ENCODE measurements at places on chromosomes 7 and 10.

DNA sequence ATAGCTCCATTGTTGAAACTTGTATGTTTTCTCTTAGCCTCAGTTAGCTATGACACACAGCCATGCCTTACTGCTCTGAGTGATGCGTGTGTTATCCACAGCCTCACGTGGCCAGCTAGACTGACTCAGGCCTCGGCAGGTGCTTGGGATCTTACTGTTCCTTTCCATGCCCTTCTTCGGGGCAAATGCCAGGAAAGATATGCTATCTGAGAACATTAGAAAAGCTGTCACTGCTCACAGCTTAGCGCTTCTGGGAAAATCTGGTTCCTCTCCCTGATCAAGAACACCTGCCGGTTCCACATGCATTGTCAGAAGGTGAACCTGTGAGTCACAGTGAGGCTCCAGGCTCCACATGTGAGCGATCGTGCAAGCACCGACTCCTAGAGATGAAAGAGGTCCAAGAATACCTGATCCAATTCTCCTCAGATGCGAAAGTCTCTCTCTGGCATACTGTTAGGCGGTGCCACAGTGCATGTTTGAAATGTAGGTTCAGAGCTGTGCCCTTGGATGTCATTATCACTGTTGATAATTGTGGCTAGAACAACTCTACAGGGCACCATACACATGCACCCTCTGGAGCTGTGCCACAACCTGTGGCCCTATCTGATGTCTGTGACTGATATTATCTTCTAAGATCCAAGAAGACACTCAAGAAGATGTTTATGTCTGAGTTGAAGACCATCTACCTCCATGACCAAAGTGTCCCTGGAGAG lies 247.8 kb upstream of the IGFBP3 start:
- no peak for DNase-seq

DNA sequence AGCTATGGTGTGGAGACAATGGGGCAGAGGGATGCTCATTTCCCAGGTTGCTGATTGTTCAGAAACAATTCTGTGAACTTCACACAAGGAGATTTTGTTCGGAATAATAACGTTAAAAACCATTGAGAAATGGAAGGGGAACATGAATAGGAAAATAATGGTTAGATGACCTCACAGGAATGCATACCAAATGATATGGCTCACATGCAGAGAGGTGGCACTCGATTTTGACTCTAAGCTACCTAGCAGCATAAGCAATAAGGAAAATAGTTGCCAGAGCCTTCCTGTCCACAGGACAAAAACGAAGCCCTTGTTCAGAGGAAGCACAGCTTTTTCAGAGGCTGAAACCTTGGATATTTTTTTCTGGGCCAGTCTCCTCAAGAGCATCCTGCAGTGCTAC lies 293.1 kb downstream of the ZEB1 start:
- DNase-seq = no peak

- no peak for DNase-seq
Observed at GRCh38 chr7:157782041-157782440, 445.2 kb downstream of the DNAJB6 start.

DNA sequence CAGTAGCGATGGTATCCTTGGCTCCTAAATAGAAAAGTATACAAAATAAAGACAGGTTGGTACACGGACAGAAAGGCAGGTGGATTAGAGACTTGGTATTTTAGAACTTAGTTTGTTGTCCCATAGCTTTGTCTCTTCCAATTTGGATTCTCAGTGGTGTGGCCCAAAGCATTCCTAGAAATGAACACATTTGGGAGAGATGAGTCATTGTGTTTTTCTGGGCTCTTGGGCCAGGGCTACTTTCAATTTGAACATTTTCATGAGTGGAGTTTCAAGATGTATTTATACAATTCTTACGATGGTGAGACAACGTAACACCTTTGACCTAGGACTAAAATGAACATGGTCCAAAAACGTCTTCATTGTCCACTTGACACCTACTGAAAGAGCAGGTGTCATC lies 225.1 kb upstream of the YAE1 start:
- DNase-seq = no peak

- no peak for DNase-seq
Observed at GRCh38 chr7:21526007-21526406, 16.8 kb upstream of the DNAH11 start.

GRCh38 chr7:55021053-55021452 lies 2.2 kb downstream of the EGFR start:
- DNase-seq = no peak

- no peak for DNase-seq
Observed at GRCh38 chr7:144761493-144761892, 74.4 kb downstream of the TPK1 start.

- no peak for DNase-seq
Observed at GRCh38 chr7:25804154-25804553, 347.8 kb upstream of the NFE2L3 start.

GRCh38 chr7:87511510-87511909 lies 36.0 kb upstream of the ABCB4 start:
- no peak for DNase-seq

GRCh38 chr7:38000272-38000671 lies 79.8 kb downstream of the EPDR1 start:
- DNase-seq = no peak

- DNase-seq = no peak
Observed at GRCh38 chr10:30188556-30189237, 129.3 kb upstream of the JCAD start.

GRCh38 chr7:3860932-3861331 lies 559.9 kb downstream of the SDK1 start:
- DNase-seq = no peak

GRCh38 chr10:120691625-120692024 lies 159.5 kb upstream of the WDR11 start:
- no peak for DNase-seq

DNA sequence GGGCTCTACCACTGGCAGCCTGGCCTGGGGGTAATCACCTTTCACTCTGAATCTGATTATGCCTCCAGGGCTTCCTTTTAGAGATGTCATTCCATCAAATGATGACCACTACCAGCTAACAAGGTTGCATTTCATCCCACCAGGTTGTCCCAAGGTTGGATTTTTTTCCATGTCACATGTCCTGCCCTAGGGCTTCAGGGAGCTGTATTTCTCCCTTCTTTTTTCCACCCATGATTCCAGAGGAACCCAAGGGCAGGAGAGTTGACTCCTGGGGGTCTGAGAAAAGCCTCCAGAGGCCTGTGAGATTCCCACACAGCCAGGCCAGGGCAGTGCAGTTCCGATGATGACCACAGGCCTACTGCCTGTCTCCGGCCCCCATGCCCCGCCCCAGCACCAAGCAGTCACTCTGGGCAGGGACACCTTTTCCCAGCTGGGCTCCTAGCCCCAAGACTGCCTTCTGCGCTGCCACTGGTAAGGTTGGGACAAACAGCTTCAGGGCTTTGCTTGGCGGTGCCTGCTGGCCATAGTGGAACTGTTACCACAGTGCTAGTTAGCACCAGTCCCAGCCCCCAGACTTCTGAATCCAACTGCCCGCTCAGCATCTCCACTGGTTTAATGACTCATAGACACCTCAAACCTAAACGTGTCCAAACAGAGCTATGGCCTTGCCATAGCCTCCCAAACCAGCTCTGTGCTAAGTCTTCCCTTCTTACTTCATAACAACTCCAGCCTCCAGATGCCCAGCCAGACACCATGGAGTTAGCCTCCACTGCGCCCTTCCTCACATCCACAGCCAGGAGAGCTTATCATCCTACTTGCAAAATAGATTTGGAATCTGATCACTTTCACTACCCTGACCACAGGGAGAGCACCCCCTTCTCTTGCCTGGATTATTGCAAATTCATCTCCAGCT lies 133.7 kb downstream of the ARHGAP22 start:
- DNase-seq = no peak

- no peak for DNase-seq
Observed at GRCh38 chr7:18962031-18962430, 155.4 kb downstream of the TWIST1 start.

- DNase-seq = no peak
Observed at GRCh38 chr10:75234683-75235374, 928 bp downstream of the COMTD1 start.

- DNase-seq = no peak
Observed at GRCh38 chr7:49023345-49024328, 99.3 kb downstream of the CDC14C start.

DNA sequence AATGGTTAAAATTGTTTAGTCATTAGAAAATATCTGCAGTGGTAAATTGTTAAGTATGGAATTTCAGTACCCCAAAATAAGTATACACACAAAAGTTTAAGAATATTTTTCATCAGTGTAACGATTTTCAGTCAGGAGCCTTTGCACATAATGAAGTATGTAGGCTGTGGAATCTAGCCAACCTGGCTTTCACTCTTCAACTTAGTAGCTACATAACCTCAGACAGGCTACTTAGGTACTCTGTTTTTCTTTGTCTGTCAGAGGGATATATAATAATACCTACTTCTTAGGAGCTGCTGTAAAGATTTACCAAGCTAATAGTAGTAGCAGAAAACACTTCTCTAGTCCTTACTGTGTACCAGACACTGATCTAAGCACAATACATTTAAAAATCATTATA lies 137.5 kb downstream of the ZEB1 start:
- no peak for DNase-seq

DNA sequence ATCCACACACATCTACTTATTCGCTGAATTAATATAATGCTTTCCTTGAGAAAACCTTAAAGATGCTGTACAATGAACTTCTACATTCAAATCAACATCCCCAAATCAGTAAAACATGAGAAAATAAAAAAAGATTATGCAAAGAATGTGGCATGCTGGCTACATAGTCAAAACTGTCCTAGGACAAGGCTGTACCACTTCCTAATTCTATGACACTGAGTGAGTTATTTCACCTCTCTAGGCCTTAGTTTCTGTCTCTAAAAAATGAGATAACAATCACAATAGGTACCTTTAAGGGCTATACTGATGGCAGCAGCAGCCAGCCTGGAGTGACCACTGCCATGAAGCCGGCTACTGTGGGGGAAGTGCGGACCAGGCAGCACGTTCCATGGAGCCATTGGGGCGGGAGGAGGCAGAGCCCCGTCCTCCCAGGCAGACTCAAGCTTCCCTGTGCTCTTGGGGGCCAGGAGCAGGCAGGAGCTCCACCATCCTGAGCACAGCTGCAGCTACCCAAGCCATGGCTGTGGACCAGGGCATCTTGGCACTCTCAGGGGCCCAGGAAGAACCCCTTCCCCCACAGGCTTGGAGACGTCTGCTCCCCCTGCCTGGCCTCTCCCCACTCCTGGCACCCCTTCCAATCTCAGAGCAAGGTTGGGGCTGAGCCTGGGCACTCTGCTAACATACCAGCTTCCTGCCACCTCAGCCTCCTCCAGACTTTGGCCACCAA lies 110.2 kb downstream of the ELAPOR2 start:
- no peak for DNase-seq

DNA sequence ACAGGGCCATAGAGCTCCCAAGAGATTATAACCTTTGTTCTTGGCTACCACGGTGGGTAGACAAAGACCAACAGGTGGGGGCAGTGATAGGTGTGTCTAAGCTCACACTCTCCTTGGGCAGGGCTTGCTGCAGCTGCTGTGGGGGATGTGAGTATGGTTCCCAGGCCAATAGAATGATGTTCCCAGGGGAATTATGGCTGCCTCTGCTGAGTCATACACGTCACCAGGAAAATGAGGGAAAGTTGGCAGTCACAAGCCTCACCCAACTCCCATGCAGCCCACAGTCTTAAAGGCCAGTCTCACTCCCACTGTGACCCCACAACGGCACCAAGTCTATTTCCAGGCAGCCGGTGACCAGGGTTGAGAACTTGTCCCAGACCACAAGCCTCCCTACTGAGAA lies 453.4 kb upstream of the PODXL start:
- no peak for DNase-seq

GRCh38 chr7:55237156-55237893 lies 127.8 kb upstream of the LANCL2 start:
- no peak for DNase-seq

DNA sequence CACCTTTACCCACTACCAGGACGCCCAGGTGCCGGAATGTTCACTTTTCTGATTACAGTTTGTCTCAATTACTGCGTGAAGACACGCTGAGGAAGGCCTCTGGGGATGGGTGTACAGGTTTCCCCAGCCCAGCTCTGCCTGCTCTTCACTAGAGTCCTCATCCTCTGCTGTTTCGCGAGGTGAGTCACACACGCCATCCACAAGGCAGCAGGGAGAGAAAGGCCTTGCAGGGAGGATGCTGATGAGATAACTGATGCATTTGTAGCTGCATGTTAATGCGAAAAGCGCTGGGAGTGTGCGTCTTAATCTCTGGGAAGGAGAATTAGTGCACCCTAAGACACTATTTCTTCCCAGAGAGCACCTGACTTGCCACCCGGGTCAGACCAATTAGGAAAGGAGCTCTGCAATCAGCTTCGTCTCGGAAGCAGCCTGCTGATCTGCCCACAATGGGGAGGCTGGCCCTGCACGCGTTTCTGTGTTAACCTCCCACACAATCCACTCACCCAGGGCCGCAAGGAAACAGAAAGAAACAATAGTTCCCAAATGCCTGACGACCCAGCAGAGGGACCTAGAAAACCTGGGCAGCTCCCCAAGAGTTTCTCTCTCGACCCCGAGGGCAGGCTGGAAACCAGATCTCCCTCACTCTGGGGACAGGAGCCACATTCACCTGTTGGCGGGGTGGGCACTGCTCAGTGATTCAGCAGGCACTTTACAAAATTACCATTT lies 578.7 kb downstream of the GLRX3 start:
- no peak for DNase-seq

- DNase-seq = no peak
Observed at GRCh38 chr7:64515330-64515729, 47.5 kb downstream of the ZNF680 start.

- no peak for DNase-seq
Observed at GRCh38 chr7:9120331-9120730, 686.9 kb downstream of the NXPH1 start.

DNA sequence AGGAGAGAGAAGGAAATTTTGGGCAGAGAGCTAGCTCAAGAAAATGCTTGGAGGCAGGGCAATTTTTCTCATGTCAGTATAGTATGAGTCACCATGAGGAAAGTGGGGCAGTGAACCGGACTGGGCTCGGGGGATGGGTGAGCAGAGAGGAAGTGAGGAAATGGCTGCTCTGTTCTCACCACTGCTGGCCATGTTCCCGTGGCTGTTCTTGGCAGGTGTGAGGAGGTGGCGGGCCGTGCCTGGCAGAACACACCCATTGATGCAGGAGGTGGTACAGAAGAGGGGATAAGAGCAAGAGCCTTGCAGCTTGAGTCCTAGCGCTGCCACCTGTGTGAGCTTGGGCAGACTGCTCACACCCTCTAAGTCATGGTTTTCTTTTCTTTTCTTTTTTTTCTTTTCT lies 304.4 kb upstream of the LYZL1 start:
- no peak for DNase-seq

GRCh38 chr10:128036746-128037543 lies 89.3 kb downstream of the MKI67 start:
- no peak for DNase-seq

GRCh38 chr7:4135301-4135700 lies 546.8 kb upstream of the FOXK1 start:
- no peak for DNase-seq

Measured in CD4-positive, alpha-beta T cell treated with Interferon alpha-2 for 1 hour (primary cell).